Left renal cortex interstitium (tissue), 4 donors: ENCODE measurements at places on chromosomes 4 and X.

DNA sequence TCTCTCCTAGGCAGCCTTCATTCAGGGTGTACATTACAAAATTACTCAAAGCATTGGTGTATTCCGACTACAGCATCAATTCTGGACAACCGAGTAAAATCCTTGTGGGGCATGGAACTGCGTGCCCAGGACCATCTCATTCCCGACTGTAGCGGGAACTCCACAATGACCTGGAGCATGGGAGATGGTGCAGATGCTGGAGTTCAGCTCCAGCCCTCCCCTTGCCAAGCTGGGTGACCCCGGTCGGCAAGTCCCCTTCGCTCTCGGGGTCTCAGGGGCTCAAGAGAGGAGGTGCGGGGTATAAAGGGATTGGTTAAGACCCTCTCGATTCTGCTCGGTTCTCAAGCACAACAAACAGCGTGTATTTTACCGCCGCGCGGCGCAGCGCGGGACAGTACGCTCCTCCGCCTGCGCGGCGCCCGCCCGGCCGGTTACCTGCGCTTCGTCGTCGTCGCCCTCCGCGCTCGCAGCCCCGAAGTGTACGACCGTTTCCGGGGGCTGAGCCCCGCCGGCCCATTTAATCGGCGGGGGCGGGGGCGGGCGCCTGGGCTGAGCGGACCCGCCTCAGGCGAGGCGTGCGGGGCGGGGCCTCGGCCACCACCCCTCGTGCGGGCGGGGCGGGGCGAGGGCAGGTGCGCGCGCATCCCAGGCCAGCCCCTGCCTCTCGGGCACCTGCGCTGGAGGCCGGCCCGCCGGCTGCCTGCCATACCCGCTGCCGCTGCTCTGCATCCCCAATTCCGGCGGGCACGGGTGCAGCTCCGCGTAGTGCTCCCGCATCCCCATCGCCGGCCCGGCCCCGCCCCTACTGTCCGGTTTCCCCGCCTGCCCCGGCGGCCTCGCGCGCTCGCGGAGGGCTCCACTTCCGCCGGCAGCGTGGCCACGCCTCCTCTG, at the start of gene G6PD:
G6PD (minus strand) TSS at position 493 of the 891 bp plus-strand sequence. CDS start 691 bp downstream, outside the sequence.
- DNase-seq = no peak

GRCh38 chr4:36320117-36320896, 38.9 kb downstream of the DTHD1 start:
- no peak for DNase-seq

DNA sequence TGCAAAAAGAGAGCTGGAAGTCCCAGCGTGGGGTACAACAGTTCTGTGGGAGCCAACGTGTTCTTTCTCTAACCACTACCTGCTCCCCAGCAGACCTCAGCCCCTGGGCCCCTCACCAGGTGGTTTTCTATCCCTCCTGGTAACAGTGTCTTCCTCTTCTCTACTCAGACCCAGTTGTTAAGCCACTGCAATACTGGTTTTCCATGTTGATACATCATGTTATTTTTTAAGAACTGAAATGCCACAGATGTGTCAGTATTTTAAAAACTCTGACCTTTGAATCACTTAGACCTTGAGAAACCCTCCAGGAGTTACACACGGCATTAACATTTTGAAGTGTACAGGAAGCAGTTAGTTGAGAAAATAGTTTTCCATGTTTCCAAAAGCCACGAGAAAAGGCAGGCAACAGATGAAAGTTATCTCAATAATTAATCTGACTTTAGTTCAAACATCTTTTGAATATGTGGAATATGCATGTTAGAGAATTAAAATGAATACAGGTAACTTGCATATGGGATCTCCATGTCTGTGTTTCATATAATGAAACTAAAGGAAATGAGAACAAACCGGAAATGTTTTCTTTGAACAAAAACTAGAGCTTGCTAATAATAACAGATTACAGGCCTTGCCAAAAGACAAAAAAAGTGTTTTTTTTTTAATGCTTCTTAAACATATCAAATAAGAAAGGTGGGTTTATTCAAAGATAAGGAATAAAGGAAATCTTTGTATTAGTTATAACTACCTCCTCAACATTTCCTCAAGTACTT, 108.8 kb downstream of the ZNF827 start:
- no peak for DNase-seq

DNA sequence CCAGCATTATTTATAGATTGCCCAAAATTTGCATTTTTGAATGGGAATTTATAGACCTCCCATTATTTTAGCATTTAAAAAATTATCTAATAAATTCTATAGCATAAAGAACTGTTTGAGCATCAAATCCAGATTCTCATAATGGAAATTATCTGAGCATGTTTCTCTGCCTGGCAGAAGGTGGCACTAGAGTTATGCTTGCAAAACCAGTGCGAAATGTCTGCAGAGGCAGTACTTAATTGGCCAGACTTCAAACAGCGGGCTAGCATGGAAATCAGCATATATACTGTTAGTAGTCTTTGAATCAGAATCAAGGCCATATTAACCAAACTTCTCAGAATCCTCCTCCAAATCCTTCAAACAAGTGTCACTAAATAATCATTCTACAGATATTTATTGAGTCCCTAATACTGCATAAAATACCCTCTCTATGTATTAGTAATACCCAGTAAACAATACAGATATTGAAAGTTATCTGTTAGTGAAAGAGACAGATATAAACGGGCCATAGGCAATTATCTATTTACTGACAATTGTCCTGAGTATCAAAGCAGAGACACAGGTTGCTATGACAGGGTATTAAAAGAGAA, 78.7 kb upstream of the DCLK2 start:
- DNase-seq = no peak

DNA sequence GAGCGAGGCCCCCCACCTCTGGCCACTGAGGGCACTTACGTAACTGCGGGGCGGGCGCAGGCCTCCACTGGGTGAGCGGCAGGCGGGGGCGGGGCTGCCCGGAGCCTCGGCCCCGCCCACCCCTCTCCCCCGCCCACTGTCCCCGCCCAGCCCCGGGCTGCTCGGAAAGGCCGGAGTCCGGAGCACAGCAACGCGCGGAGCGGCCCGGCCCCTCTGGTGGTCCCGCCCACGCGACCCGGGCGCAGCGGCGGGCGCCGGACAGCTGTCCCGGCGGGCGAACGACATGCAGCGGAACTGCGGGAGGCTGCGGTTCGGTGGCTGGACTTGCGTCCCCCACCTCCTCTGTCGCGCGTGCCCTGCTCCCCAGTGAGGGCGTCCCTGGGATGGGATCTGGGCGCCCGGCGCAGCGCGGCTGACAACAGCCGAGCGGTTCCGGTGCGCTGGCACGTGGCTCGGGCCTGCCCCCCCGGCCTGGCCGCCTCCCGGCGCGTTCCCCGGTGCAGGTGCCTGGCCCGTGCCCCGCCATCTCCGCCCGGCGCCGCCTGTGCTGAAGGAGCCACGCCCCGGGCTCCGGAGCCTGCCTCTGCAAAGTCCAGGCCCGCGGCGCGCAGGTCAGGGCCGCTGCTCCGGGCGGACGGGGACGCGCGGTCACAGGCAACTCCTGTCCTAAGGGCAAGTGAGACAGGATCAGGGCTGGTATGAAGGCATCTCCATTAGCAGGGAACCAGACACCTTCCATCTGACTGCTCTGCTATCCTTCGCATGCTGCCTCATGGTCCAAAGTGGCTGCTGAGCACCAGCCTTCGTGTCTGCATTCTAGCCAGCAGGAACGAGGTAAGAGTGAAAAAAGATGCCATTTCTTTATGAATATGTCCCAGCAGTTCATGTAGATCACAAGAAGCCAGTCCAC, 21.8 kb upstream of the JAKMIP1 start:
- no peak for DNase-seq

GRCh38 chr4:140533951-140534480, 10.0 kb downstream of the ELMOD2 start:
- DNase-seq = no peak

- no peak for DNase-seq
Observed at GRCh38 chr4:34194585-34194984, 2049.7 kb downstream of the ARAP2 start.

GRCh38 chrX:2801223-2801622, 27.5 kb upstream of the GYG2 start:
- no peak for DNase-seq

DNA sequence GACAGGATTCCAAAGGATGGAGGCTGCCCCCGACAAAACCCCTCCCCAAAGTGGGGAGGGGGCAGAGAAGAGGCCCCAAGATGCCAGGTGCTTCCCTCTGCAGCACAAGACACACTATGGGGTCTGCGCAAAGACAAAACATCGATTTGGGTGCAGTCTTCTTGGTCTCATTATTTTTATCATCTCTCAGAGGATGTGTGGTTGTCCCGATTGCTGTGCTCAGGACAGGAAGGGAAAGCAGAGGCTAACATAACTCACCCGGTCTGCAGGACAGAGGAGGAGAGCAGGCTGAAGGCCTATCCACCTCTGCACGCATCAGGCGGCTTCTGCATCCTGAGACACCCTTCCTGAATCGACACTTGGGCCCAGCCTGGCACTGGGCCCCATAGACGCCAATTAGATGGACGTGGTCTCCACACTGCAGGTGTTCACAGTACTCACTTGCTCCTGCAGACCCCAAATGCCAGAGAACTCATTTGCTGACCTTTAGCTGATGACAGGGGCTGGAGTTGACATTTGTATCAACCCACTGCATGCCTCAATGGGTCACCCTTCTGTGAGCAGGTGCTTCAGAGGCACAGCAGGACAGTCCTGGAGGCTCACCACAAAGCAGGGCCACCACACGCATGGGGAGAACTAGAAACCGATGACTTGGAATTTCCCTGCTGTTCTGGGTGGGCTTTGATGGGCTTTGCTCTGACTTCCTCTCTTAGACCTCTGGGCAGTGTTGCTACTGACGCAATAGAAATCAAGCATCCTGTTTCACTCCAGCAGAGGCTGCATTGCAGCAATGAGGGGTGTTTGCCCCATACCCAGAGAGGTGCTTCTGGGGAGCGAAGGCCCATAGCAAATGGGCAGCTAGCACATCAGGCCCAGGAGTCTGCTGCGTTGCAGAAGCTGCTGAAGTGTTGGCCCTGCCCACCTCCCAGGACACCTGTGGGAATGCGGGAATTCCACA, 96.3 kb upstream of the ENPP6 start:
- no peak for DNase-seq
